ENCODE measurements at places on chromosomes 7 and 10.
A peak's percentile ranks its signal among the peaks of the same experiment; 100 is the strongest.

GRCh38 chr10:75189266-75190096 lies 21.1 kb upstream of the VDAC2 start:
- no peak for DNase-seq

GRCh38 chr7:155166673-155167370 lies 96.7 kb downstream of the HTR5A start:
- DNase-seq, result no peak

- peak; percentile 60 for DNase-seq
Observed at GRCh38 chr7:31122649-31123058, 70.5 kb downstream of the ADCYAP1R1 start.

DNA sequence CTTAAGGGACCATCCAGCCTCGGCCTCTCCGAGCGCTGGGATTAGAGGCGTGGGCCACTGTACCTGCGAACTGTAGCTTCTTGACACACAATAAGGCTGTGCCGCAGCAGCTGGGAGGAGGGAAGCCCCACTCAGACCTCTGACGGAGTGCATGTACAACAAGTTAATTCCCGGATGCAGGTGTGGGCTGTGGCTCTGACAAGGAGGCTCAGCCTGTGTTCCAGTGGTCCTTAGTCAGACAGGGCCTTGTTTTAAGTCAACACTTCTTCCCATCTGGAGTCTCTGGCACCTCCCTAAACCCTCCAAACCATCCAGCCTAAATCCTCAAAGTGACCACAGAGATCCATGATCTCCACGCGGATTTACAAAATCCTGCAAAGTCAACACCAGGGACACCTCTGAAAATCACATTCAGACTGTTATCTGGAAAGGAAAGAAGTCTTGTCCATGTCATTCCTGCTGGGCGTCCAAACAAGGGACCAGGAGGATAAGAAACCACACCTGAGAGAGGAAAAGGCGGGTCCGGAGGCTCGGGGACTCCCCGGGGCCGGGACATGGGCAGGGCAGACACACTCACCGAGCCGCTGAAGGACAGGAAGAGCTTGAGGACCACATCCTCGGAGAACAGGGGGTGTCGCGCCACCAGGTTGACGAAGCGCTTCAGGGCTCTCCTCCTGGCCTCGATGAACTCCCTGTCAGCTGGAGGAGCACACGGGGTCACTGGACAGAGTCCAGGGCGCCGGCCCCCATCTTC lies 29.4 kb downstream of the NUDT1 start:
- DNase-seq, result no peak

- no peak for DNase-seq
Observed at GRCh38 chr7:37703361-37703760, 19.8 kb downstream of the GPR141 start.

DNA sequence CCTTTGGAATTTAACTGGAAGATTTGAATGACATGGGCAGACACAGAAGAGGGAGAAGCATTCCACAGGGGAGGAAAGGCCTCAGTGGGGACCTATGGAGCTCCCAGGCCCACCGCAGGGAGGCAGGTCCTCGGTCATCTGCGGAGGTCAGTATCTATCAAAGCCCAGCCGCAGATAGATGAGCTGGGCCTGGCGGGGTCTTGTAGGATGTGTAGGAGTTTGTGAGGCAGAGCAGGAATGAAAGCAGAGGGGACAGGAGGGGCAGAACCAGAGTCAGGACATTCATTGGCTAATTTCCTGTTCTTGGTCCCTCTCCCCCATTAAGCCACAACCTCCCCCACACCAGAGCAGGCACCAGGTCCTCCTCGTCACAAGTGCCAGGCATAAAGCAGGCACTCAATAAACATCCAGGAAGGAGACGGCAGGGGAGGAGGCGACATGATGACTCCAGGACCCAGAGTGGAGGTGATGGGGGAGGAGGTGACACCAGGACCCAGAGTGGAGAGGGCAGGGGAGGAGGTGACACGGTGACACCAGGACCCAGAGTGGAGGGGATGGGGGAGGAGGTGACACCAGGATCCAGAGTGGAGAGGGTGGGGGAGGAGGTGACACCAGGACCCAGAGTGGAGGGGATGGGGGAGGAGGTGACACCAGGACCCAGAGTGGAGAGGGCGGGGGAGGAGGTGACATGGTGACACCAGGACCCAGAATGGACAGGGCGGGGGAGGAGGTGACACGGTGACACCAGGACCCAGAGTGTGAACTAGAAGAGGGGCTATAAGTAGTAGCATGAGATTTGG lies 83.7 kb upstream of the PDGFA start:
- peak; percentile 58 for DNase-seq

GRCh38 chr10:93991596-93992284 lies 2.0 kb upstream of the PLCE1 start:
- DNase-seq, result no peak

DNA sequence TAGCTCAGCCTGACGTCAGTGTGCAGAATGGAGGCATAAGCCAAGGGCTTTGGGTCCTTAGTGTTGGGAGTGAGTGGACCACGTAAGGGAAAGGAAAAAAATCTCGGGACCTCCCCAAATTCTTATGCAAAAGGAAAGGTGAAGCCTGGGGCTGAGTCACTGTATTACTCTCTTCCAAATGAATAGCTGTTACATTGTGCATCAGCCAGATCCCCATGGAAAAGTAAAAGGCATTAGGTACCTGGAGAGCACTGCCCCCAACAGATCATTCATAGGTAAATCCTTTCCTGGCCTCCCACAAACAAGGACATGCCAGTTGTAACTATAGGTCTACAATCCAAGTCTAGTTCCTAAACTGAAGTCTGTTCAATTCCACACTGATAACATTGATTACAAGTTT lies 170.5 kb downstream of the C1GALT1 start:
- no peak for DNase-seq

- DNase-seq, result no peak
Observed at GRCh38 chr7:156534925-156535324, 105.6 kb upstream of the RNF32 start.

GRCh38 chr10:55668326-55668922 lies 692.6 kb downstream of the ZWINT start:
- DNase-seq, result no peak

DNA sequence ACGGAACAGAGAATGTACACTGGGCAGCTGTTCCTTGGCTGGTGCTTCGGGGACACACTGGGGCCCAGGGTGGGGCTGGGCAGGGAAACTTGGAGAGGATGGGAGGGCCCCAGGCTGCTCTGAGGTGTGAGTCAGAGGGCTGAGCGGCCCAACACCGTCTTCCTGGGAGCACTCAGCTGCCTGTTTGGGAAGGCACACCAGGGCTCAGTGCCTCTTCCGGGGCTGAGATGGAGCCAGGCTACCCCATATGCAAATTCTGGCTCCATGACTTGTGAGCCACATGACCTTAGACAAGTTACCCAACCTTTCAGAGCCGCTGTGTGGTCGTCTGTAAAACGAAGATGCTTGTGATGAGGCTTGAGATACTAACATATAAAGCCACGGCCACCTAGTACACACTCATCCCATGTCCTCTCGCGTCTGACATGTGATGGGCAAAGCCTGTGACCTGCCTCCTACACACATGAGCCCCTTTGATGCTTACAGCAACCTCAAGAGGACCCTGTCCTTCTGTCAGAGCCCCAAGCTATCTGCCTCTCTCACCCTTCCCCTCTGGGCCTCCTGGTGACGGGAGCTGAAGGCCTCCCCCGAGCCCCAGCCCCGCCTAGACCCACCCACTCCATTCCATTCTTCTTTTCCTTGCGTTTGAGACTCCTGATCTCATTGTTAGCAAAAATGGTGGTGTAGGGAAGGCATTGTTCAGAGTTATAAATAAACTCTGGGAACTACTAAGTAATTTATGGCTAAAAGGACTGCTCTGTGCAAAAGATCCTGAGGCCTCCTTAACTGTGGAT lies 26.1 kb downstream of the KLRG2 start:
- no peak for DNase-seq

DNA sequence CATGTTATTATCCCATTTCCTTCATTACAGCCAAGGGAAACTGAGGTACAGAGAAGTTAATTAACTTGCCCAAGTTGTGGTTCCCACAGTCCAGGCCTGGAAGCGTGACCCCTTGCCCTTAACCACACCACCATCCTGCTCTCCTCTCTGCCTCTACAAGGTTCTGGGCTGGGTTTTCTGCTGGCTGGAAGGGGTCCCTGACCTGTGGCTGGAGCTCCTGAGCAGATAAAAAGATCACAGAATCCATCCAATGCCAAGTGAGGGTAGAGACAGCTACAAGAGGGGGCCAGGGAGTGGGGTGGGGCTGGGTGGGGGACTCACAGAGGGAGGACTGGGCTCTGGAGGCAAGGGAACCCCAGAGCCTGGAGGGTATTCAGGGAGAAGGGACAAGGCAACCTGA lies 9.7 kb downstream of the ASB10 start:
- DNase-seq, result no peak

DNA sequence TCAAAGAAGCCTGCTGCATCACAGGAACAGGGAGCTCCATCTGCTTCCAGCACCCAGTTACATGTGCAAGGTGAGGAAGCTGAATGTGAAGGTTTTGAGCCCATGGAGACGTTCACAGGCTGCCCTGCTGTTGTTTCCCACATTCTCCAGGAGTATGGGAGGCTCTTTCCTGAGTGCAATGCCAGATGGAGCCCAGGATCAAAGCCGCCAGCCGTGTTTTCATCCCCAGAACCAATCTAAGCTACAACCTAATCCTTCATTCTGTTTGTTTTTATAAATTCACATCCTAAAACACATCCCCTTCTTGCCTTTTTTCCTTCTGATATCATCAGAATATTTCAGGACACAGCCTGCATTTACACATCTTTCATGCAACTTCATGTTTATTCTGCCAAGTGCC lies 98.9 kb upstream of the PRR15 start:
- DNase-seq, result no peak

- DNase-seq, result no peak
Observed at GRCh38 chr7:45192621-45193041, 35.0 kb downstream of the RAMP3 start.

DNA sequence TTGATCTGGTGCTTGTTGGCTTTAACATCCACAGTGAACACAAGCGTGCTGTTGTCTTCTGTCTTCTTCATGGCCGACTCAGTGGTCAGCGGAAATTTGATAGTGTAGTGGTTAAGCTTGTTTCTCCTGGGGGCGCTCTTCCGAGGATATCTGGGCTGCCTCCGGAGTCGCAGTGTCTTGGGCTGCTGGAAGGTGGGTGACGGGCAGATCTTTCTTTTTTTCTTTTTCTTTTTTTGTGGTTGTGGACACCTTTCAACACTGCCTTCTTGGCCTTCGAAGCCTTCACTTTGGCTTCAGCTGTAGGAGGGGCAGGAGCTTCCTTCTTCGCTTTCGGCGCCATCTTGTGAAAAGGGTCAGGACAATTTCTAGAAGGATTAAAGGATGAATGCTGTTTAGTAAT lies 23.8 kb upstream of the RPA3 start:
- no peak for DNase-seq

GRCh38 chr7:29359482-29360093 lies 165.0 kb downstream of the CHN2 start:
- no peak for DNase-seq

DNA sequence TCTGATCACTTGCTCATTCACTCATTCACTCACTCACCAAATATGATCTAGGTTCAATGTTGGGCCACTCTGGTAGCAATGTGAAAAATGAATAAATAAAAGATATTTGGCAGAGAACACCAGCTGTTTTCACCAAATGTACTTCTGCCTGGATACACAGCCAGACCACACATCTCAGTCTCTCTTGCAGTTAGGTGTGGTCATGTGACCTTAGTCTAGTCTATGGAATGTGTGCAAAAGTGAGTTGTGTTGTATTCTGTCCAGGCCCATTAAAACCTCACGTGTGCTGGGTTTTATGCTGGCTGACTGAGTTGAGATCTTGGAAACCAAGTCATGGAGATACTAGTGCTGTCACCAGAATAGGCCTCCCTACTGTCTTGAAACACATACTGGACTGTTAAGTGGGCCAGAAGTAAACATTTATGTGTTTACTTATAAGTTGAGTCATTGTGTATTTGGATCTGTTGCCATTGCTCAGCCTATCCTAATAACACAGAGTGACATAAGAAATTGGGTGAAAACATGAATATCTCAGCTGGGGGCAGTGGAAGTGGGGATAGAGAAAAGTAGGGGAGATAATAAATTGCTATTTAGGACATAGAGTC lies 145.5 kb downstream of the PTEN start:
- DNase-seq, result no peak

DNA sequence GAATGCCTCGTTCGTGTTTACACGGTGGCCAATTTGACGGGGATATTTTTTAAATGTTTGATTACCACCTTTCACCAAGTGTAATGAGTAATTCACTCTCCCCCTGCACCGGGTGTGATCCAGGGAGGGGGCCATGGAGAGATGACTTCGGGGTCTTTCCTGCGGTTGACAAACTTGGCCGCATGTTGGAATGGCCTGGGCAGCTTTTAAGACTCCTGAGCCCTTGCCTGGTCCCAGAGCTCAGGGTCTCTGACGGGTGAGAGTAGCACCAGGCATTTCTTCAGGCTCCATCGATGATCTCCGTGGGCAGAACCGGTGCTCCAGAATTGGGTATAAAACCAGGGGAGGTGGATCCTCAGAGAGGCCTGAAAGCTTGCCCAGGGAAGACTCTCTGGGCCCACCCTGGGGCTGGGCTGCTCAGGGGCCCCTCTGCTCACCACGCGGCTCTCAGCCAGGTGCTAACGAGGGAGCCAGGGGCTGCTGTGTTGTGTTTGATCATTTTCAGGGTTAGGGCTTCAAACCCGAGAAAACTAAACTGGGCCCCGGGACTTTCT lies 882 bp downstream of the ZNF282 start:
- peak; percentile 25 for DNase-seq

GRCh38 chr7:46360811-46361210 lies 439.7 kb upstream of the IGFBP3 start:
- no peak for DNase-seq

- DNase-seq, result no peak
Observed at GRCh38 chr10:132527339-132528063, 10.1 kb upstream of the INPP5A start.

DNA sequence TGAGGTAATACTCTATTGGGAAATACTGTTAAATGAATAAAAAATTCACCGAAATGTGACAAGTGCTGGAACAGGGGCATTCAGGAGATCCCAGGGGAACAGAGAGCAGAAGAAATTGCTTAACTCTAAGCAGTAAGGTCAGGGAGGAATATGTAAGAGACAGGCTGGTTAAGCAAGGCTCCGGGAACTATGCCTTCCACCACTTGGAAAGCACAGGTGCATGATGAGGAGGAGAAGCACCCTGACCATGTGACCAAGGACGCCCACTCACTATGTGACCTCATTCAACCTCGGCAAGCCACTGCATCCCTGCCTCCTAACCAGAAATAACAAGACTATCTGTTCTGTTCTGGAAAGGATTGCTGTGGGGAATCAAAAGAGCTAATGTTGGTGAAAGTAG lies 218.4 kb downstream of the ELMO1 start:
- no peak for DNase-seq

- no peak for DNase-seq
Observed at GRCh38 chr7:26645121-26645520, 219.3 kb downstream of the SKAP2 start.

- DNase-seq, result no peak
Observed at GRCh38 chr10:13239923-13240322, 5.7 kb upstream of the UCMA start.
